T-helper 9 cell (primary cell): ENCODE measurements at places on chromosomes 11 and 22.

DNA sequence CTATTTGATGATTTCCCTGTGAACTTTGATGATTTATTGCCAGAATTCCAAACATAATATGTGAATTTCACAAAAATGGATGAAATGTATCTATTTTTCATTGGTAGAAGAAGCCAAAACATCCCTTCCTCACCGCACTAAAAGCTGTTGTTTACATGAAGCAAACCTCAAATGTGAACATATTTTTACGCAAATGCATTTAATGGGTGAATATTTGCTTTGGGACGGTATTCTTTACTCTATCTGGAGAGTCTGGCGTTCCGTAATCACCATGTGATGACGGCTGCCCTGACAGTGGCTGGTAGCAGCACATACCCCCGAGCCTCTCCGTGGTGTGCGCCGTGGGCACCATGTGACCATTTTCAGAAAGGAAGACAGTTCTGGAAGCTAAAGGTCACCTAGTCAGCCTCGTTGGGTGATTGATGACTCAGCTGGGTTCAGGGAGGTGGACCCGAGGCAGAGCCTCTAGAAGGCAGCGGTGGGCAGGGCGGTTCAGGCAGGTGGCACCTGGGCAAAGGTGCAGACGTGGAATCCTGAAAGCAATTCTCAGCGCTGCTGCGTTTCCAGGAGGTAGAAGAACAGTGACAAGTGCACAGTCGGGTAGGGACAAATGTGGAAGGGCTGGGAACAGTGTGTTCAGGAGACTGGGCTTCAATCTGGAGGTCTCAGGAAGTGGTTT lies 45.3 kb downstream of the PPARA start:
- DNase-seq: no peak

GRCh38 chr22:45441138-45441537 lies 27.6 kb downstream of the RIBC2 start:
- no peak for DNase-seq

DNA sequence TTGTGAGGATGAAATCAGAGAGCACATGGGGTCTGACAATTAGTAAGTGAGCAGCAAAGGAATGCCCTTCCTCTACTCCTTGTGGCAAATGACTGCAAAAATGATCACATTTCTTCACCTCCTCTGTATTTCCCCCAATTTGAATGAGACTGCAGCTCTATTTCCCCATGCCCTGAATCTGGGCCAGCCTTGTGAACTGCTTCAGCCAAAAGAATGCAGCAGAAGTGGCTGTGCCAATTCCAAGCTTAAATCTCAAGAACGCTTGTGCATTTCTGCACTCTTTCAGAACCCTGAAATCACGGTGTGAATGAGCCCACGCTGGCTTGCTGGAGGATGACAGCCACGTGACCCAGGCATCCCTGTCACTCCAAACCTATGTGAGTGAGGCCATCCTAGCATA lies 9.9 kb downstream of the SLC43A3 start:
- no peak for DNase-seq

GRCh38 chr11:125902277-125902926 lies 604 bp downstream of the PUS3 start:
- DNase-seq: no peak

- no peak for DNase-seq
Observed at GRCh38 chr11:117936973-117937372, 7.8 kb upstream of the TMPRSS13 start.

DNA sequence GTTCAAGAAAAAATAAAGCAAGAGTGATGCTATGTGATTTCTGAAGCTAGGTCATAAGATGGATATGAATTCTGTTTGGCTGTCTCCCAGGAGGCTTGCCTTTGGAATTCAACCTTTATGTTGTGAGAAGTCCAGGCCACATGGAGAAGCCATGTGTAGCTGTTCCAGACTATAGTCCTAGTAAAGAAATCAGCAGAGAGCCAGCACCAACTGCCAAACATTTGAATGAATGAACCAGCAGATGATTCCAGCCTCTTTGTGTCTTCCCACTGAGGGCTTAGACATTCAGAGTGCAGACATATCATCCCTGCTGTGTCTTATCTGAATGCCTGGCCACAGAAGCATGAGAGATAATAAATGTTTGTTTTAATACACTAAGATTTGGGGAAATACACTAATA lies 1150.6 kb downstream of the DLG2 start:
- no peak for DNase-seq

GRCh38 chr11:76640501-76640900 lies 30.0 kb downstream of the LRRC32 start:
- no peak for DNase-seq

- no peak for DNase-seq
Observed at GRCh38 chr22:48104766-48105165, 1342.3 kb downstream of the TBC1D22A start.

- DNase-seq: no peak
Observed at GRCh38 chr11:57325735-57326048, 940 bp upstream of the TNKS1BP1 start.

- no peak for DNase-seq
Observed at GRCh38 chr11:15932417-15932816, 423.9 kb downstream of the SOX6 start.

GRCh38 chr11:135075740-135076139 lies 663.7 kb upstream of the B3GAT1 start:
- DNase-seq: peak; percentile 38
